Stimulated activated CD8-positive, alpha-beta memory T cell treated with anti-CD3 and anti-CD28 coated beads, Interleukin-2, amount 100 ng/mL, for 1 hour (primary cell): ENCODE measurements at places on chromosomes 16 and 17.

DNA sequence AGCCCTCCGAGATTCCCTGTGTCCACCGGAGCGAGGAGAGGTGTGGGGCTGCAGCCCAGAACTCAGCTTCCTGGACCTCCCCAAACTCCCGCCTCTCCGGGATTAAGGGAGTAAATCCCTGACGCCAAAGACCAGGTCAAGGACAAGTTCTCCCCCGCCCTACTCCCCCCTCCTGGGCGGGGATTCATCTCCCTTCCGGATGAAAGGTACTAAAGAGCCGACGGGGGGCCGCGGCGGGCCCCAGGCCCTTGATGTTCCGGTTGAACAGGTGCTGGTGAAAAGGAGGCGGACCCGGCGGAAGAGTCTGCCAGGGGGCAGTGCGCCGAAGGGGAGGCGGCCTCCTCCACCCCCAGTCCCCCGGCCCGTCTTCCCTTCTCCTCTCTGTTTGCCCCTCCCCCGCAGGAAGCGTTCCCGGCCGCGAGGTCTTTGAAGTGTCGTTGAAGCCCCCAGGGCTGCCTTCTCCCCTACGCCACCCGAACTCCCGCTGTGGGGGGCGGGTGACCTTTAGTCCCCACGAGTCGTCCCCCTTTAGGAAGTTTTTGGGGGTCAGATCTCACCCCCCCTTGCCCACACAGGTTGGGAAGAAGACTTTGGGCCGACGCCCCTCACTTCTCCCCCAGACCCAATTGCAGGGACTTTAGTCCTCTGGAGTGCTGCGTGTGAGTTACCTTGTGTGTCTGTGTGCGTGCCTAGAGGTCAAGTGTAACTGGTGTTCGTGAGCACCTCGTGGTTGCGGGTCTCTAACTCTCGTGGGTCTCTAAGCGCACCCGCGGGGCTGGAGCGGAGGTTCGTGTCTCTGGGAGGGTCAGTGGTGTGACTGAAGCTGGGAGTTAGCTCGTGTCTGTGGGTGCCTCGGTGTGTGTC is 1.1 kb upstream of the MLLT6 start:
- peak; percentile 54 for DNase-seq

GRCh38 chr16:72394526-72394925 is 222.6 kb upstream of the PMFBP1 start:
- no peak for DNase-seq

- no peak for DNase-seq
These were observed 73.4 kb upstream of the SDK2 start for GRCh38 chr17:73717690-73718089.

- DNase-seq: no peak
These were observed 4.8 kb downstream of the IL4R start for GRCh38 chr16:27318392-27319256.

DNA sequence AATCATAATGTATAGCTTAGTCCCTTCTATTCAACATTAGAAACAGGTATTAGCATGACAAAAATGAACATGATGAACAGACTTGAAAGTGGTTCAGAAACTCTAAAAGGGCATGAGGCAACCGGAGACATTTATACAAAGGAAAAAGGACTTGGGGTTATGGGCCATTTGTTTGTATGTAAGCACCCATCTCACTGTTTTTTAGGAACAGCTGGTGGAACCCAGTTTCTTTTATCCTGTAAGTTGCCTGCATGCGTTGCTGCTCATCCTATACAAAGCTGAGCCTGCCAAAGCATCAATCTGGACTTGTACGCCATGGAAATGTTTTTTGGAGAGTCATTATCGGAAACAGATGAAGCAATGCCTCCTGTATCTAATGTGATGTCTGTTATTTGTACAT is 72.3 kb upstream of the NACA2 start:
- no peak for DNase-seq
